NCI-H345 (cell line): ENCODE measurements at places on chromosomes 6 and 20.

GRCh38 chr6:42366999-42367352 is 84.8 kb downstream of the TRERF1 start:
- DNase-seq: no peak

GRCh38 chr6:25971187-25971821 is 8.7 kb downstream of the TRIM38 start:
- DNase-seq: no peak

- DNase-seq: no peak
Measured at GRCh38 chr6:168160506-168161370, 81.7 kb upstream of the FRMD1 start.

- DNase-seq: no peak
Measured at GRCh38 chr6:111282515-111282914, 195.2 kb downstream of the SLC16A10 start.

GRCh38 chr6:42431356-42431755 is 20.4 kb downstream of the TRERF1 start:
- no peak for DNase-seq

GRCh38 chr20:57970116-57970515 is 258.3 kb downstream of the ANKRD60 start:
- DNase-seq: no peak

DNA sequence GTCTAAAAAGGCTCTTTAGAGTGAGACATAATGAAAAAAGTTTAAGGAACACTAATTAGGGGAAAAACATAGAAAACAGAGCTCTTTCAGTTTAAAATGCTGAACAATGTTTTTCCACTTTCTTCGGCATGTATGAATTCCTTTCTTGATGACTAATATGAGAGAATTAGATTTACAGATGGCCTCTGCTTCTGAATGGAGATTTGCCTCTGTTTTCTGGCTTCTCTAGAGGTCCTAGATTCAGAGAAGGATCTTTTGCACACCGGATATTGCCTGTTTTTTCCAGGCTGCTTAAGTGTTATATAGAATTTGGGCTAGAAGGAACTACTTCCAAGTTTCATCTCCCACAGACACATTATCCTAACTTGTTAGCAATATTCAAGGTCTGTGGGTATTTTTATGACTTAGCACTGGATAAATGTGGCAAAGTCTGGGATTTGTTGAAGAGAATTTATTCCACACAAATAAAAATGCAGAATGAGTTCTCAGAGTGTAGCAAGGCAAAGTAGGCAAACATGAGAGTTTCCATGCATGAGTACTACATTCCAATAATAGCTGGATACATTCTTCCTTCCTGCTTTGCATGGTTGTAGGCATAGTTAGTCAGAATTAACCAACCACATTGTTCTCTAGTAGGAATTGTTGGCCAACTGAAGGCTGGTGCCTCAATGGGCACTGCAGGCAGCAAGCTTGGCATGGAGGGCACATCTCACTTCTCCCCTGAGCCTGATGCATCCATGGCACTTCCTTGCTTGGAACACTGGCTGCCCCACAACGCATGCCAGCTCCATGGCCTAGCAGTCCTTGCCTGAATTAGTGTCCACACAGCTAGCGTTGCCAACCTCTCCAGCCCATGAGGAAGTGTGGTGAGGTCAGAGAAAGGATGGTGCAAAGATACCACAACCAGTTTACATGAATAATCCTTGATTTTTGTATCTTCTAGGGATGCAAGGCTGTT is 224.2 kb downstream of the CLIC5 start:
- no peak for DNase-seq
